ENCODE measurements at places on chromosomes 7 and 10. TPM values are rescaled to one million over a fixed set of nuclear protein-coding genes. Genes with fewer than 3 reads are reported as not detected.

The CCT6A gene
- total RNA-seq: 88.0 TPM

DNA sequence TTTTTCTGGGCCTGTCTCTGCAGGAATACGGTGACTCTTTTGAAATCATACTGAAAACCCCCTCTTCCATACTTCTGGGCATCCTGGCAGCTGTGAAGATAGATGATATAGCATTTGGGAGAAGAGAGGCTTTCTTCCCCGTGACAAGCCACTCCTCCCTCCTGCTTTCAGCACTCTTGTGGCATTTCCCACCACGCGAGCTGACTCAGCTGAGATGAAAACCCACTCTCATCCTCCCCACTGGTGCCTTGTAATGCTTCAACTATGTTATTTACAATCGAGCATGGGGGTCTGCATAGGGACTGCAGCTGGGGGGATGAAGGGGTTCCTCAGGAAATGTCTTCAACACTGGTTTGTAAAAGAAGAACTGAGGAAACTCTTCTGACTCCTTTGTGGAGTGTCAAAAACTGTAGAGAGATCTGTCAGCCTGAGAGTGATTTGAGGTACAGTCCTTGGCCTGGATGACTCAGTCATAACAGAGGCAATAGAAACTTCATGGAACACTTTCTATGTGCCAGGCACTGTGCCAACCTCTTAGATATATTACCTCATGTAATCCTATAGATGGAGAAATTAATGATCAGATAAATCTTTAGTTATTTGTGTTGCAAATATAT, 1.7 kb upstream of the TBATA start:
- H3K36me3 ChIP-seq: no peaks in the 10 kb centered on the region
- H3K4me1 ChIP-seq: no peaks in the 10 kb centered on the region
- no peak overlapping the region for H3K4me3 ChIP-seq
- H3K27me3 ChIP-seq: no peaks in the 10 kb centered on the region

The NPC1L1 gene
- not detected for total RNA-seq

The RELN gene
- total RNA-seq: 1.8 TPM

DNA sequence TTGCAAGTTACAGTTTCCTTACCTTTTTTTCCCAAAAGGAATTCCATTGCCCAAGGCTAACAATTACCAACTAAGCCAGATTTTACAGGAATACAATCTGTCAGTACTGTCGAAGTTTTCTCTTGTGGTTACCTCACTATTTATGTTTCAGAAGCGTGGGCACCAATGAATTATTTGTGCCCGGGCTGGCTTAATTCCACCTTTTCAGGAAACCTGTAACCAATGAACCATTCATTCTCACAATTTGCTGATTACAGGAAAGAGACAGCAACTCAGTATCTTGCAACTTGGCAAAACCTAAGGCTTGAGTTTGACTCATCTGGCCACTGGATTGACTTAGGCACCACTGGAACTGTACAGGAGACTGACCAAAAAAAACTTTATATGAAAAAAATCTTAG, 485.6 kb downstream of the INHBA start:
- no peak overlapping the region for H3K4me3 ChIP-seq
- no peak for DNase-seq
- H3K27me3 ChIP-seq: no peaks in the 10 kb centered on the region
- H3K4me1 ChIP-seq: no peaks in the 10 kb centered on the region
- no peaks in the 10 kb centered on the region for H3K36me3 ChIP-seq
- H3K27ac ChIP-seq: no peak overlapping the region

DNA sequence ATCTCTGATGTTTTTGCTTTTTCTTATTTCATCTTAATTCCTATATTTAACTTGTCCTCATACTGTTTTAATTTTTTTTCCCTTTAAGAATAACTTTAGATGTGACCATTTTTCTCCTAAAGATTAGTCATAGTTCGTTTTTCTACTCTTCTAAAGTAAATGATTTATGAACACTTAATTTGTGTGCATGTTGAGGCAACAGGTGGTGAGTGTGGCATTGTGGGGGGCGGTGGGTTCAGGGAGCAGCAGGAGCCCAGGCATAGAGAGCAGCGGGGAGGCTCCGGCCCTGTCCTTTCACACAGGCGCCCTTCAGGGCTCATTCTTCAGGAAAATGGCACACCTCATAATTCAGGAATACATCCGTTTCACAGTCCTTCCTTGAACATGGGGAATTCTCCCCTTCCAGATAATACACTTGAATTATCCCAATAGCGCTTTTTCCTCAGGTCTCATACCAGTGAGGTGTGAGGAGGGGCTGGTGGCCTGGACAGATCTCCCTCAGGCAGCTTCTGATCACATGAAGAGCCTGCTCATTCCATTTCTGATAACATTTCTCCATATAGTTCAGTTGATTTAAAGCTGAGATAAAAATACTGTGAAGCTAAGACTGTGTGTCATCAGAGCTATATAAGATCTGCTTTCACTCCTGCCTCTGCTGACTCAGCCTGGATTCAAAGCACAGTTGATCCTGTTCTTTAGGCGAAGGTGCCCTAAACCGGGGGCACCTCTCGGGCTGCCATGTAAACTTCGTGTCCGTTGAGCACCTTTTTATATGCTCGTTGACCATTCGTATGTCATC, 40.2 kb downstream of the CUL1 start:
- no peaks in the 10 kb centered on the region for H3K27me3 ChIP-seq
- H3K4me3 ChIP-seq: no peak overlapping the region
- H3K4me1 ChIP-seq: no peaks in the 10 kb centered on the region
- H3K27ac ChIP-seq: no peak overlapping the region

DNA sequence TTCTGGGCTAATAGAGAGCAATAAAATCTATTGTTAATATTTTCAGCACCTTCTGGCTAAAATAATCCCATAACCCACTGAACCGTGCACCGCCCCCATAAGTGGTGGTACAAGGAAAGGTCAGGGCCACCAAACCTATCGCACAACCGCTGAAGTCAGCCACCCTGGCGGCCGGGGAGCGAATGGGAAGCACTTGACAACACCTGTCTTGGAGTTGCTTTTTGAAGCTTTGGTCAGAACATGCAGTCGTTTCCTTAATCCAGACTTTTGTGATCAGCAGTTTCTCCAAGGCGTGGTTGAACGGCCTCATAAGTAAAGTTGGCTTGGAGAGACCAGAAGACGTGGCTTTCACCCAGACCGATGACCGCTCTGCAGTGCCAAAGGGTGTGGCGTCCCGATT, 97.4 kb downstream of the DNAJB6 start:
- H3K4me3 ChIP-seq: no peak overlapping the region
- no peak overlapping the region for H3K27ac ChIP-seq
- no peak for DNase-seq

DNA sequence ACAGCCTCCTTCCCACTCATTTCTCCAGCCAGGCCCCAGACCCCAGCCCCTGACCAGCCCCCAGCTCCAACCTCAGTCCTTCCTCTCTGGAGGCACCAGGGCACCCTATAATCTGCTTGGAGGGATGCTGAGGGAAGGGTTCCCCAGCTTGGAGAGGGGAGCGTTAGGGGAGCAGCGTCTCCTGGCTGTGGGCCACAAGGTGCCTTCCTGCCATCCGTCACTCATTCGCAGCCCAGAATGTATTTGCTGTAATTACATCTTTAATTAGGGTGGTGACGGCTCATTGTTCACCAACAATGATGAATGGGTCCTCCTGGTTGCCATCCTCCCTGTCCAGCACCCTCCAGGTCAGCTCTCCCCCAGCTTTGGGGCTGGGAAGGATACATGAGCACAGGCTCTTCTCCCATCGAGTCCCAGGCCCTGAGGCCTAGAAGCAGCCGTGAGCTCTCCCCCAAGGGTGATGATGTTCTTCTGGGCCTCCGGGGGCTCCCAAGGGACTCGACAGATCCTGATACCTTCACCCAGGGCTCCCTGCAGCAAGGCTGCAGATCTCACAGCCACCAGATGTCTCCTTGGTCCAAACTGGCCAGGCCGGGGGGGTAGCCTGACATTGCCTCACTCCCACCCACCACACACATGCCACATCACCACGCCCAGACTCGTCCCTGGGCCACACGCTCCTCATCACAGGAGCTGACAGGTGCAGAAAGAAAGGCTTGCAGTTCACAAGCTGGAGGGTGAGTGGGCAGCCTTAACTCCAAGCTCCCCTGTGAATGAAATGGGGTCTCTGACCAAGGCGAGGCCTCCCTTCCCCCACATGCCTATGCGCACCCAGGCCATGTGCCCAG, 26.8 kb downstream of the POLL start:
- H3K4me1 ChIP-seq: no peaks in the 10 kb centered on the region
- H3K27me3 ChIP-seq: peaks cover 13% of the 10 kb centered on the region
- DNase-seq: no peak
- no peaks in the 10 kb centered on the region for H3K36me3 ChIP-seq
- no peak overlapping the region for H3K4me3 ChIP-seq

Measured in uterus (tissue), 4 donors.